Brain pericyte (primary cell): ENCODE measurements at places on chromosomes 5 and 9.

- DNase-seq: no peak
Observed at GRCh38 chr9:34158362-34158869, 20.4 kb upstream of the UBAP1 start.

DNA sequence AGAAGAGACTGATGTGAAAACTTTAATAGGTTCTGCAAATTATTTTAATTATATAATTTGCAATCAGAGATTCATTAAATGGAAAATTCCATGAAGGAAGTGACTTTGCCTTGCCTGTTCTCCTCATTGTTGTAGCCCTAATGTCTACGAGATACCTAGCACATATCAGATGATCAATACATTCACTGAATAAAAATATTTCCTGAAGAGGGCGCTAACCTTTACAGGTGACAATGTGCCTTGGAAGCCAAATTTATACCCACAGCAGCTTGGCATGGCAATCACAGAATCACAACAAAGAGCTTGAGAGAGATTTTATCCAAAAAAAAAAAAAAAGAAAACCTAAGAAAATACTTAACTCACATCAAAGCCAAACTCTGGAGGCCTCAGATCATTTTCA lies 17.4 kb downstream of the HAUS6 start:
- DNase-seq: no peak

DNA sequence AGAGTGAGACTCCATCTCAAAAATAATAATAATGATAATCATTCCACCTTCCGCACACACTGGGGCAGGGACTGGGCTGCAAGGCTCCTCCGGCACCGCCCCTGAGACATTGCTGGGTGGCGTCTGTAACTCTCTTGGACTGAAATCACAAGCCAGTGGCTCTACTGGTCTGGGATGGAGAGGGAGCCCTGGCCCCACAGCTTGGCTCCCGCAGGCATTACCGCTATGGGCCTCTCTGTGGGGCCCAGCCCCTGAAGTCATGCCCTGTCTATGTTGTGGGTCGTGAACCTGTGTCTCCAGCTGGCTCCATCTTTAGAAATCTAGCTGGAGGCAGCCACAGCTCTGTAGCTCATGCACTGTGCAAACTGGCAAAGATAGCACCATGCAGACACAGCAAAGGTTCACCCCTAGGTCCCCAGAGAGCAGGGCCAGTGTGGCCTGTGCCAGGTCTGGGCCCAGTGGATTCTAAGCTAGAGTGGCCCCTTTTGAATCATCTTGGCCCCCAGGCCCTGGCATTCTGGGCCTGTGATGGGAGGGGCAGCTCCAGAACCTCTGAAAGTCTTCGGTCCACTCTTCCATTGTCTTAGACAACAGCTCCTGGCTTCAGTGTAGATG lies 36.1 kb upstream of the COL5A1 start:
- no peak for DNase-seq

- DNase-seq: no peak
Observed at GRCh38 chr5:25754895-25755294, 1110.1 kb upstream of the CDH10 start.

DNA sequence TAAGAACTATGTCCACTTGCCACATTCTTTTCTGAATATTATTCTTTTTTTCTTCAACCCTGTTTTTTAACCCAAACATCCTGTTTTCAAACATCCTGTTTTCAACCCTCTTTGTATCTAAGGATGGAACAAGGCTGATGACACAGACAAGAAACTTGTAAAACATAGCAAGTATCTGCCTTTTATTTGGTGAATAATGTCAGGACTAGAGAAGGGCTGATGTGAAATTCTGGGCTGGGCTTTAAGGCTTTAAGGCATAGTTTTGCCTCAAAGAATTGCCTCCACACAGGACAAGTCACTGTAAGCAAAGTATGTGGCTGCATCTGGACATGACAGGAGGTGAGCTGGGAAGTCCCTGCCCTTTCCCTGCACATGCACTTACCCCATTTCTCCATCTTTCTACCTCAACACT lies 42.5 kb upstream of the RIC1 start:
- no peak for DNase-seq

DNA sequence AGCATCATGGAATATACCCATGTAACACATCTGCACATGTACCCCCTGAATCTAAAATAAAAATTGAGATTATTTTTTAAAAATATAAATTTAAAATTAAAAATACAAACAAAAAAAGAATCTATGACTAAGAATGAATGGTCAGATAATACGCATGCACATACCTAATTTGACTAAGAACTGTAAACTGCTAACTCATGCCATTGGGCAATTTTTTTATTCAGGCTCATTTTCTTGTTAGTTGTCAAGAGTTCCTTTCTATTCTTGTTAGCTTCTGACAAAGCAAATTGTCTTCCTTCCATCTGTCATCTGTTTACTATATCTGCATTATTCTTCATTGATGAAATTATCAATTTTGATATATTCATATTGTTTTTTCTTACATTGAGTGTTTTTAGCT lies 69.5 kb upstream of the HAND1 start:
- no peak for DNase-seq
